Motor neuron (in vitro differentiated cells): ENCODE measurements at places on chromosomes 7 and 10. TPM values are rescaled to one million over a fixed set of nuclear protein-coding genes. Genes with fewer than 3 reads are reported as not detected.

The PLAU gene
- 4.4 and 5.3 TPM in 2 replicates for total RNA-seq

The RPP38 gene
- 22.4 and 23.4 TPM in 2 replicates for total RNA-seq

The PRKG1 gene
- total RNA-seq: 5.6 and 7.6 TPM in 2 replicates

The ADAM22 gene
- 9.8 and 14.0 TPM in 2 replicates for total RNA-seq

The ACTL6B gene
- total RNA-seq: 26.6 and 29.4 TPM in 2 replicates

The HABP2 gene
- 0.05 and 0.25 TPM in 2 replicates for total RNA-seq
